NCI-H345 (cell line): ENCODE measurements at places on chromosomes 5 and 9.

DNA sequence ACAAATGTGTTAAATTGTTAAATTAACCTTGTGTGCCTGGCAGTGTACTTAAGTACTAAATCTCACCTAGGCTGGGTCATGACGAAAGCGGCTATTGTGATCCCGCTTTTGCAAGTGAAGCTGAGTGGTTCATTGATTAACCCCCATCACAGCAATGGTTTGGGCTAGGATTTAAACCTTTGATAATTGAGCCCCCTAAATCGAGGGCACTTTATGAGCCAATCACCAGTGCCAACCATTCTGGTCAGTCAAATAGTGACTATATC lies 22.8 kb downstream of the HNRNPK start:
- no peak for DNase-seq

DNA sequence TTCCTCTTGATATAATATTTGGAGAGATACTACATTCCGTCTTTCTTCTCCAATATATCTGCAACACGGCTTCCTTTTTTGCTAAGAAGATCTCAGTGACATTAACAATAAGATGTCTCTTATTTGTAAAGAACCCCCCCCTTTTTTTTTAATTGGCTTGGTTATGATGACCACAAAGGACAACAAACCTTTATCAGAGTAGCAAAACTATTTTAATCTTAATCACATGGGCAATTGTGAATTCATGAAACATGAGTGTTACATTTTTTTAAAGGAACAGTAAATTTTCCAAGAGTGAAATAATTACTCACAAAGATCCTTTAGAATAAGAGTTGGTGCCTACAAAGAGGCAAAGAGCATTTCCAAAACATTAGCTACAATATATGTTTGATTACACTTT lies 554.1 kb downstream of the MAT2B start:
- no peak for DNase-seq

DNA sequence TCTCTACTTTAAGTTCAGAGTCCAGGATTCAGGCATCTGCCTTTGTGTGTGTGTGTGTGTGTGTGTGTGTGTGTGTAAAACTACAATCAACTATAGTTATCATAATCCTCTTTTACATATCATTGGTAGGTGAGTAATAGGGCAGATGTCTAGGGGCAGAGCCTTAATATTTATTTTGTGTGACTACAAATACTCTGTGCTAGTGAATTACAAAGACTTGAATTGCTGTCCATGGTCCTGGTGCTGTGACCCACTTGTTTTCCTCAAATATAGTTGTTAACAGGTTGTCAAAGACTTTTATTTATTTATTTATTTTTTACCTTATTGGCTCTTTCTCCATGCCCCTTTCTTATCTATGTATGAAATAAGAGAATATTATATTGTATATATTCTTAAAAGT lies 196.8 kb downstream of the ANXA1 start:
- no peak for DNase-seq

DNA sequence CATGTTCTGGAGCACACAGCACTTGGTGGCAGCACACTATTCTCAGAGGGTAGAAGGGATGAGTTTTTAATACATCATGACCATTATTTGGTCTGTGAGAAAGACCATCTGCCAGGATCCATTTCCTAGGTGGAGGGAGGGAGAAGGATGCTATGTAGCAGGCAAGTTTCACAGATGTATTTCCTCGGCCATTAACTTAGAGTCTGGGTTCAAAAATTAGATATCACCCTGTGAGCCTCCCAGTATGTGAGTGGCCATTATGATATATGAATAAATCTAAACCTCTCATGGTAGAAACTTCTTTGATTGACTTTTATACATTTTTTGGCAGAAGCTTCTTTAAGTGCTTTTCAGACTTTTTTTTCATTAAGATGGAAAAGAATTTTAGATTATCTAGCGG lies 133.9 kb downstream of the SREK1 start:
- DNase-seq, result no peak

DNA sequence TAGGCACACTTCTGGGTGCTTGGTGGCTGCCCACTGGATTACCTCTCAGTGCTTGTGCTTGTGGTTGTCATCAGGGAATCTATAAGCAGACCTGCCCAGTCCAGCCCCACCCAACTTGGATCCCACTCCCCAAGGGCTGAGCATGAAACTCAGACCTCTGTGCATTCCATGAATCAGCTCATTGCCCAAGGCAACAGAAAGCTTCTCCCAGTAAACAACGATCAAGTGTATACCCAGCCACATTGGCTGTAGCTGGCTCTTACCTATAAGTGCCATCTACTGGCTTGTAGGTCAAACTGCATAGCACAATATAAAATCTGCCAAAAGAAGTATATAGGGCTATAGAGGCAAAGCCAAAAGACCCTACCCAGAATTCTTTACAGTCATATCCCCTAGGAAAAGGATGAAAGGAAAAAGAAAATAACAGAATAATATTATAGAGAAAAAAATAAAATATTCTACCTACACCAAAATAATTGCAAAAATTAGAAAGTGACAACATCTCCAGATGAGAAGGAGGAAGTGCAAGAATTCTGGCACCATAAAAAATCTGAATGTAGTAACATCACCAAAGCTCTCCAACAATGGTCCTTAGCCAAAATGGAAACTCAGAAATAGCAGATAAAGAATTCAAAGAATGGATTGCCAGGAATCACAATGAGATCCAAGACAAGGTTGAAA lies 321.0 kb upstream of the TRPC7 start:
- no peak for DNase-seq

DNA sequence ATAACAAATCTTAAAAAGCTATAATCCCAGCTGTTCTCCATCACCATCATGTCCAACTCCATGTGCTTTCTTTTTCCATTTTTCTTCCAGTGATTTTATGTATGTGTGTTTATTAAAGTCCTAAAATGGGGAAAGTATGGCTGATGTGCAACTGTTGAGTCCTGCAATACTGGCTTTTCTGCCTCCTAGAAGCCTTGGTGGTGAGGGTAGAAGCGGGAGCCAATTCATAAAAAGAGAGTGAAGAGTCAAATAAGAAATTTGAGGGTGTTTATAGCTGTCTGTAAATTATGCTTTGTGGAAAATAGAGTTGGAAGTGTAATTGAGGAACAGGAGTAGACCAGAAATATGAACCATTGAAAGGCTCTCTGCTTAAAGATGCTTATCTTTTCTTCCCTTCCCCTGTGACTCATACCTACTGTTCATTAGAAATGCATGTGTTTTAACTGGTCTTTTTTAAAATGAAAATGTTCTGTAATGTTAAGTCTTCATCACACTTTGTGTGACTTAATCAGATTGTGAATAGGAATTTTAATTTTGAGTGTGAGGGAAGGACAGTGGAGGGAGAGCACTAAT lies 80.1 kb downstream of the ZCCHC7 start:
- no peak for DNase-seq
